Right lobe of liver (tissue), 6 donors: ENCODE measurements at places on chromosomes 12 and 14. TPM values are rescaled to one million over a fixed set of nuclear protein-coding genes. Genes with fewer than 3 reads are reported as not detected.

- no peak for DNase-seq
- no peak overlapping the region for H3K27ac ChIP-seq
- no peaks in the 10 kb centered on the region for H3K36me3 ChIP-seq
- no peaks in the 10 kb centered on the region for H3K27me3 ChIP-seq
- no peaks in the 10 kb centered on the region for H3K4me1 ChIP-seq
Observed at GRCh38 chr14:24883576-24883975, 166.4 kb downstream of the STXBP6 start.

DNA sequence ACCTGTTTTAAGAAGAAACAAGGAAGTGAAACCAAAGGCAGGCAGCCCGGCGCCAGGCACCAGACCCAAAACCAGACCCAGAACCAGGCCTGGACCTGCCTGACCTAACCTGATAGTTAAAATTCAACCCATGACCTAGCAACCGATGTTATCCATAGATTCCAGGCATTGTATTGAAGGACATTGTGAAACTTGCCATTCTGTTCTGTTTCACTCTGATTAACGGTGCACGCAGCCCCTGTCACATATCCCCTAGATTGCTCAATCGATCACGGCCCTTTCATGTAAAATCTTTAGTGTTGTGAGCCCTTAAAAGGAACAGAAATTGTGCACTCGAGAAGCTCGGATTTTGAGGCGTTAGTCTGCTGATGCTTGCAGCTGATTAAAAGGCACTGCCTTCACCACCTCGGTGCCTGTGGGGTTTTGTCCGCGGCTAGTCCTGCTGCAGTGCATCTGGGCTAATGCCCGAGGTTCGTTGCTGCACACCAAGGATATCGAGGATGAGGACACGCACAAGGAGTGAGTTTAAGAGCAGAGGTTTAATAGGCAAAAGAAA, 262.5 kb upstream of the TMEM132C start:
- no peaks in the 10 kb centered on the region for H3K4me1 ChIP-seq
- no peaks in the 10 kb centered on the region for H3K36me3 ChIP-seq
- DNase-seq, result no peak
- H3K27ac ChIP-seq, result no peak overlapping the region
- no peaks in the 10 kb centered on the region for H3K27me3 ChIP-seq

NAA30 gene
- 12.7 TPM for total RNA-seq

FLRT2 gene
- total RNA-seq, result 1.5 TPM

IFNG-AS1 gene
- not detected for total RNA-seq

GRCh38 chr14:81771651-81772275, 238.1 kb upstream of the SEL1L start:
- H3K4me3 ChIP-seq, result no peak overlapping the region
- no peaks in the 10 kb centered on the region for H3K36me3 ChIP-seq
- no peaks in the 10 kb centered on the region for H3K27me3 ChIP-seq
- no peak for DNase-seq
- H3K27ac ChIP-seq, result no peak overlapping the region

ASPG gene
- total RNA-seq, result 57.9 TPM

DNA sequence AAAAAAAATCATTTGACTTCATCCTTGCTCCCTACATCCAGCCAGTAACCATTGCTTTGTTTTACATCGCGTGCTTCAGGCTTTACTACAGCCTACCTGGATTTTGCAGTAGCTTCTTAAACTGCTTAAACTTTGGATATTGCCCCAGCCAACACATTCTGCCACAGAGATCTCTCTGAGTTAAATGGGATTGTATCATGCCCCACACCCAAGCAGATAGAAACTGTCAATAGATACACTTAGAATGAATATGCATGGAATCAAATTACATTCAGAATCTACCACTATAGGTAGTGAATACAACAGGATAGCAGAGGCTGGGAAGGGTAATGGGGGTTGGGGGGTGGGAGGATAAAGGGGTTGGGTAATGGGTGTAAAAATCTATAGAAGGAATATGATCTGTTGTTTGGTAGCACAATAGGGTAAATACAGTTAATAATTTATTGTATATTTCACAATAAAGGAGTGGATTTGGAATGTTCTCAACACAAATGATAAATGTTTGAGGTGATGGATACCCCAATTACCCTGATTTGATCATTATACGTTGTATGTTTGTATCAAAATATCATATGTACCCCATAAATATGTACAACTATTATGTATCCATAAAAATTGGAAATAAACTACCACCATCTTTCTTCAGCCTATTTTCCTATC, 2.7 kb upstream of the MYRFL start:
- H3K4me3 ChIP-seq, result no peak overlapping the region
- H3K4me1 ChIP-seq, result no peaks in the 10 kb centered on the region
- no peak overlapping the region for H3K27ac ChIP-seq
- H3K27me3 ChIP-seq, result no peaks in the 10 kb centered on the region
- H3K36me3 ChIP-seq, result no peaks in the 10 kb centered on the region
- no peak for DNase-seq

MANSC1 gene
- total RNA-seq, result 8.1 TPM

GRCh38 chr12:5213990-5214389, 170.3 kb downstream of the KCNA5 start:
- no peaks in the 10 kb centered on the region for H3K27me3 ChIP-seq
- DNase-seq, result no peak
- H3K36me3 ChIP-seq, result no peaks in the 10 kb centered on the region
- H3K27ac ChIP-seq, result no peak overlapping the region

DNA sequence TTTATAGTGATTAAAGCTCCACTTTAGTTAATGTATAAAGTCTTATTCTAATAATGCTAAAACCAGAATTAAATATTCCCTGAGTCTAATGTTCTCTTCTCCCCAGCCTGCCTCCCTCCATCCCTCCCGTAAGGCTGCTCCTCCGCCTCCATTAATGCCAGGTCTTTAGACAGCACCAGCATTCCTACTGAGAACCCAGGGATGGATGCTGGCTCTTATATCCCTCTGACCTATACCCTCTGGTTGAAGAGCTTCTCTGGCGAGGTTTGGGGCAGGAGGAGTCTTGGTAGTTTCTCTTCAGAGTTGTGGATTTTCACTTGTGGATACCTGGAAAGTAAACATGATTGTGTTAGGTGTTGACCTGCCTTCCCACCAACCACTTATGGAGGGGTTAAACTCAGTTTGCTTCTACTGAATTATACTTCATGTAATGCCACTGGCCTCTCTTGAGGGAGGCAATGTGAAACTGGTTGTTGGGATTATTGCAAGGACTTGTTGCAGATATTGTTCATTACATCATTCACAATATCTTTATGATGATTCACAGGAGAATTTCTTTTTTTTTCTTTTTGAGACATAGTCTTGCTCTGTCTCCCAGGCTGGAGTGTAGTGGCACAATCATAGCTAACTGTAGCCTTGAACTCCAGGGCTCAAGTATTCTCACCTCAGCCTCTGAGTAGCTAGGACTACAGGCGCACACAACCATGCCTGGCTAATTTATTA, 11.1 kb upstream of the SMAGP start:
- H3K27me3 ChIP-seq, result no peaks in the 10 kb centered on the region
- no peak for DNase-seq
- no peaks in the 10 kb centered on the region for H3K36me3 ChIP-seq
- H3K27ac ChIP-seq, result no peak overlapping the region
